ENCODE measurements at places on chromosomes 13 and 19.

- no peak for DNase-seq
Measured at GRCh38 chr19:46374536-46375475, 27.9 kb downstream of the PPP5C start.

DNA sequence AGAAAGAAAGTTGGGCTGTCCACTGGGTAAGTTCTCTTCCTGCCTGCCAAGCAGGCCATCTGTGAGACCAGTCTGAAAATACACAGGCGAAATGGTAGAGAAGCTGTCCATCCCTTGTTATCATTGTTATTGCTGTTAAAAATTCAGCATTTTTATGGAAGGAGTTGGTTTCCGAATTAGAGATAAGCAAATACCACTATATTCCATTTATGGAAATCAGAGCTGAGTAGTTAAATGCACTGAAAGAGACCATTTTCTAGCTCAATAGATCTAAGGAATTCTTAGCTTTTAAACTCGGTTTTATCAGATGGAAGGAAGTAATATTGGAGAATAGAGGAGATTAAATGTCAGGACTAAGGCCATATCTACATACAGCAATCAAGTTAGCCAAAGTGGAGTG lies 40.7 kb downstream of the MZT1 start:
- no peak for DNase-seq

DNA sequence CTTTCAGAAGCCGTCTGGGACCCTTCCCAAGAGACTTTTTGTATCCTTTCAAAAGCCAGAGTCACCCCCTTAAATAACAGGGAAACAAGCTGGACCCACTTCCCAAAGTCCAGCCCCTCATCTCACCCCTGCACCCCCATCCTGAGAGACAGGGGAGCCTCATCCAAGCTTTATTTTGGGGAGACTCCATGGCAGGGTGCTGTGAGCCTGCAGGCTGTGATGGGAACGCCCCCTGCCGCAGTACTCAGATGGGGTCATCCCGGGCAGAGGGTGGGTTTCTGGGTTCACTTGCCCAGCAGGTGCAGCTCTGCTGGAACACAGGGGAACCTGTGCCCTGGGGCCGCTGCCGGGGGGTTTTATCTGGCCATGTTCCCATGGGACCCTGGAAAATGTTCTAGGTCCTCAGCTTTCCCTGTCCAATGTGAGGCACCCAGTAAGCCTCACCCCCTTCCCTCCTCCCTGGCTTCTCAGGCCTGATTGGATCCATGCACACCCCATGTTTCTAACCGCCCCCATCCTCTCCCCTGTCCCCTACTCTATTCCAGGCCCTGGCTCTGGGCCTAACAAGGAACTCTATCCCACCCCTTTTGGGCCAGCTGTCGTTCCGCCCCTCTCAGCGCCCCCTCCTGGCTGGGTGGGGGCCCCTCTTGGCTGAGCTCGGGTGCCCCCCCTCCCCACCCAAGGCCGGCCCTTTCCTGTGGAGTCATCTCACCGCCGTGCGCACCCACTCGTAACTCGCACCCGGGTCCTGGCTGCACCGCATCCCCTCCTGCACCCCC lies 1.0 kb downstream of the HIF3A start:
- DNase-seq = no peak

DNA sequence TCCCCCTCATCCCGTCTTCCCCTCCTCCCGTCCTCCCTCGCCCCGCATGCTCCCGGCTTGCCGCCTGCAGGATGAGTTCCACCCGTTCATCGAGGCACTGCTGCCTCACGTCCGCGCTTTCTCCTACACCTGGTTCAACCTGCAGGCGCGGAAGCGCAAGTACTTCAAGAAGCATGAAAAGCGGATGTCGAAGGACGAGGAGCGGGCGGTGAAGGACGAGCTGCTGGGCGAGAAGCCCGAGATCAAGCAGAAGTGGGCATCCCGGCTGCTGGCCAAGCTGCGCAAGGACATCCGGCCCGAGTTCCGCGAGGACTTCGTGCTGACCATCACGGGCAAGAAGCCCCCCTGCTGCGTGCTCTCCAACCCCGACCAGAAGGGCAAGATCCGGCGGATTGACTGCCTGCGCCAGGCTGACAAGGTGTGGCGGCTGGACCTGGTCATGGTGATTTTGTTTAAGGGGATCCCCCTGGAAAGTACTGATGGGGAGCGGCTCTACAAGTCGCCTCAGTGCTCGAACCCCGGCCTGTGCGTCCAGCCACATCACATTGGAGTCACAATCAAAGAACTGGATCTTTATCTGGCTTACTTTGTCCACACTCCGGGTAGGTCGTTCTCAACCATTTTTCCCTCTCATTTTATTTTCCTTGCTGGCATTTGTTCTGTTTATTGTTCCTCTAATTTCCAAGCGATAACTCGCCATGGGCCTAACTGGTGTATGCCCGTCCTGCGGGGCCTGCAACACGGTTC lies 29.8 kb downstream of the NFIX start:
- no peak for DNase-seq

- peak; percentile 61 for DNase-seq
Measured at GRCh38 chr13:46288570-46289259, 77.0 kb downstream of the LRRC63 start.

GRCh38 chr13:65028101-65028500 lies 2202.0 kb downstream of the PCDH9 start:
- no peak for DNase-seq

DNA sequence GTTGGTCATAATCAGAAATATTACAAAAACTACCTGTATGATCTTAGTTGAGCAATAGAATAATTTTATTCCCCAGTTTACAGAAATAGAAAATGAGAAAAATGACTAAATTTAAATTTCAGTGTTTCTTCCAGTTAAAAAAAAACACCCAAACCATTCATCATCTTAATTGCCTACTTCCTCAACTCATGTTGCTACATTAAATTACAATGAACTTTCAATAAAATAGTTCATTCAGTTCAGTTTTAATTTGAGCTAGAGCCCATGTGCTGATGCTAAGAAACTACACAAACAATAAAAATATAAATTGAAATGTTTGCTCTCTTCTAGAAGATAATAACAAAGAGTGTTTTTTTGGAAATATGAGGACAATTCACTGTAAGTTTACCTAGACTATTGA lies 820.4 kb downstream of the SLITRK6 start:
- DNase-seq = no peak

DNA sequence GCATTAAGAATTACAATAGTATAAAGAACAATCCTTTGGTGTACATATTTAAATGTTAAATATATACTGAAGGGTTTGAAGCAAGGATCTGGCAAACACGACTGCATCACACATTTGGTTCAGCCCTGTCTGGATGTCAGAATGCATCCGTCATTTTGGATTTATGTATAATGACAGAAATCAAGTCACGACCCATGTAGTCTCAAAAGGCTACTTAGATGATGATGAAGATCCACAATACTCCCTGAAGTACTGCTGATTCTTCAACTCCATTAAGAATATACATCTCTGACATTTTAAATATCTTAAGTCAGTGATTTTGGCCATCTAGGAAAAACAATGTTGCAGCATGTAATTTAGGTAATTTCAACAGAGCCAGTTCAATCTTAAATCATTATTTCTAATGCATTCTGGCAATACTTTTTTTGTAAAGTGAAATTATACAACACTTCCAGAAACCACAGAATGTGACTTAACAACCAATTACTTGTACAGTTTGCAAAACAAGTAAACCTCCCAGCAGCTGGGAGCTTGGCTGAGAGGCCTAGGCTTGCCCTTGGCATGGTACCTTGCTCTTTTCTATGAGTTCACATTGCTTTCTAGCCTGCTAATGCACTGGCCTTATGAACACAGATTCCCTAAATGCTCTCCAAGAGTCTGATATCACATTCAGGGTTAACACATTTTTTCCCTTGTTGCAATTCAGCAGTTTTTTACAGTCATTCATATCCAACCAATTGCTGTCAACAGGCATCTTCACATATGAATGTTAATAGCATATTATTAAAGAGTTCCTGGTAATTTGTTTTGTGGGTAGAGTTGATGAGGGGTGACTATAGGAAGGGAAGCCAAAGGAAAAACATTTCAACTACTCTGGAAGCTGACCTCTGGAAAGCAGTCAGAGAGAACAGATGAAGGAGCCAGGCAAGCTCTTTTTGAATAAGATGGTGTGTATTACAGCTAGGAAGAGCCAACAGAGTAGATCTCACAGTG lies 175.2 kb downstream of the ENOX1 start:
- DNase-seq = no peak

- no peak for DNase-seq
Measured at GRCh38 chr13:100394005-100394695, 194.4 kb downstream of the GGACT start.

- DNase-seq = no peak
Measured at GRCh38 chr13:96615252-96615651, 379.0 kb downstream of the OXGR1 start.

- DNase-seq = no peak
Measured at GRCh38 chr13:19861762-19862161, 1.7 kb downstream of the ZMYM5 start.

DNA sequence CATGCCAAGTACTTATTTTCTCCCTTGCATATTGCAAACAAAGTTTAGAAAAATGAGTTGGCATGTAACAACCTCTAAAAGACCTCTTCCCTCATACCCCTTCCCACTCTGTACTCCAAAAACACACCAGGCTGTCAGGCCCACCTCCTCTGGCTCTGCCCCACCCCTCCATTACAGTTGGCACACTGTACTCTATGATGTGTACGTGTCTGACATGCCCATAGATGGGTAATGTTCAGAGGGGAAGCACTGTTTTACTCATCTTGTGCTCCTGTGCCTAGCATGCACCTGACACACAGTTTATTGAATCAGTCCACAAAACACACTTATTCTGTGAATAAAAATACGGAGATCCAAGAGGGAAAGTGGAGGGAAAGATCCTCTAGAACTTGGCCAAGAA lies 45.6 kb downstream of the SERPINE3 start:
- DNase-seq = no peak

DNA sequence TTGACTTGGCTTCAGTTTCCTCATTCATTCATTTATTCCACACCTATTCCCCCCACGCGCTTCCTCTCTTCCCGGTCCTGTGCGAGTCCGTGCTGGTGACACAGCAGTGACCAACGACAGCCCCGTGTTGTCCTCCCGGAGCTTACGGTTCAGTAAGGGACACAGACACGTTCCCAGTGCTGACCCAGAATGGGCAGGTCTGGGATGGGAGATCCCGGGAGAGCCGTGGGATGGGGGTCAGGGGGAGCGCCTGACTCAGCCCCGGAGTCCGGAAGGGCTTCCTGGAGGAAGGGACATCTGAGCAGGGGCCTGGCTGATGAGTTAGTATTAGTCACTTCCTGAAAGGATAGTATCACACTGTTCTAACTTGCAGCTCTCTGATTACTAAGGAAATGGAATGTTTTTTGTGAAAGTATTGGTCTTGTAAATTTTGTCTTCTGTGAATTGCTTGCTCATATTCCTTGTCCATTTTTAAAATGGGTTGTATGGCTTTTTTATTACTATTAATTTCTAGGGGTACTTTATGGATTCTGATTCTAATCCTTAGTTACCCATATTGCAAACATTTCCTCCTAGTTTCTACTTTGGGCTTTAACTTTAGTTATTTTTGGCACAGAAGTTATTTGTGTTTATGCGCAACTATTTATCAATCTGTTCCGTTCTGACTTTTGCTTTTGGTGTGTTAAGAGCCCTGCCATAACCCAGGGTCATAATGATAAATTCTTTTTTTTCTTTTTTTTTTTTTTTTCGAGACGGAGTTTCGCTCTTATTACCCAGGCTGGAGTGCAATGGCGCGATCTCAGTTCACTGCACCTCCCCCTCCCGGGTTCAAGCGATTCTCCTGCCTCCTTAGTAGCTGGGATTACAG lies 708 bp upstream of the ERCC1 start:
- peak; percentile 100 for DNase-seq

GRCh38 chr19:57560049-57560491 lies 407 bp upstream of the ZNF550 start:
- peak; percentile 90 for DNase-seq

- no peak for DNase-seq
Measured at GRCh38 chr13:96871469-96871868, 122.8 kb downstream of the OXGR1 start.

GRCh38 chr19:51274049-51274770 lies 23.3 kb downstream of the SIGLECL1 start:
- DNase-seq = no peak

- peak; percentile 88 for DNase-seq
Measured at GRCh38 chr19:43519436-43520088, 7.4 kb downstream of the ETHE1 start.

GRCh38 chr13:51331354-51331861 lies 8.1 kb upstream of the SERPINE3 start:
- no peak for DNase-seq

GRCh38 chr13:91778123-91778522 lies 379.7 kb downstream of the GPC5 start:
- no peak for DNase-seq

GRCh38 chr13:99417201-99418102 lies 83.8 kb upstream of the TM9SF2 start:
- no peak for DNase-seq

DNA sequence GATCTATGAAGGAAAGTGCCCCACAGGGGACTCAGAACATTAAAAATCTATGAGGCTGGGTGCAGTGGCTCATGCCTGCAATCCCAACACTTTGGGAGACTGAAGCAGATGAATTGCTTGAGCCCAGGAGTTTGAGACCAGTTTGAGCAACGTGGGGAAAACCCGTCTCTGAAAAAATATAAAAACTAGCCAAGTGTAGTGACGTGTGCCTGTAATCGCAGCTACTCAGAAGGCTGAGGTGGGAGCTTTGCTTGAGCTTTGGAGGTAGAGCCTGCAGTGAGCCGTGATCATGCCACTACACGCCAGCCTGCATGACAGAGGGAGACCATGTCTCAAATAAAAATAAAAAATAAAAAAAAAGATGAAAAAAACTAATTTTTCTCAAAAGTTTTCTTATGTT lies 1070.6 kb downstream of the PCDH9 start:
- DNase-seq = no peak
